Stimulated activated CD4-positive, alpha-beta T cell treated with anti-CD3 and anti-CD28 coated beads, Interleukin-4, amount 100 ng/mL, for 48 hours (primary cell): ENCODE measurements at places on chromosomes 12 and 14.

- DNase-seq: no peak
These were observed 72.0 kb upstream of the PSMA6 start for GRCh38 chr14:35220027-35220676.

DNA sequence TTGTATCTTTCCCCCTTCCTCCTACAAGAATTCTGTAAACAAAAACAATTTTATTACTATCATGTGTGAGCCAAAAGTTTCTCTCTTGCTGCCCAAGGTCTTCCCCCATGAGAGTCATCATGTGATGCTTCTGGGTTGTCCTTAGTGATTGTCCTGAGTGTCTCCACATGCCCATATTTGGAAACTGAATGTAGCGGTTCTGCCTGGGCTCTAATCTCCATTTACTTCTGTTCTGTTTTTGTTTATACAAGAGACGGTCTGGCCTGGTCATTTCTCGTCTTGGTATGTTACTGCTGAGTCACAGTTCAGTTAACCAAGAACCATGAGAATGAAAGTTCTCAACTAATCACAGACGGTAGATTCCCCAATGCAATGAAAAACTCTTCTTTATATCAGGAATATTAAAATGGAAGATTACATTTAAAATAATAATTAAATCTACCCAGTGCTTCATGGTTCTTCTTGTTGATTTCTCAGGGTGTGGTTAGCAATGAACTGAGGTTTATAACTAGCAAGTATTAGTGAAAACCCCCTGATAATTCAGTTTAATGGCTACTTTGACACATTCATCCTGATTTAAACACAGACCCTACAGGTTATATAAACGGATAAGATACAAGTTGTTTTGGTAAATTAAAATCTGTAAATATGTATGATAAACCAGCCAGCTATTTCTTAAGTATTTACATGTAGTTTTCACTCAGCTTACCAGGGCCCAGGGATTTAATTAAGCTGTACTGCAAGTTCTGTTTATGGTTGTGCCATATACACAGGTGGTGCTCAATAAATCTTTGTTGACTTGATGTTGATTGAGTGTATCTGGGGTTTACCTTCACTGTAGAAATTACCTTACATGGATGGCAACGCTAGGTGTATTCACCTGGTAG lies 81.1 kb downstream of the PELI2 start:
- no peak for DNase-seq

GRCh38 chr12:57765003-57765697 lies 1.7 kb downstream of the CYP27B1 start:
- DNase-seq: peak; percentile 54

DNA sequence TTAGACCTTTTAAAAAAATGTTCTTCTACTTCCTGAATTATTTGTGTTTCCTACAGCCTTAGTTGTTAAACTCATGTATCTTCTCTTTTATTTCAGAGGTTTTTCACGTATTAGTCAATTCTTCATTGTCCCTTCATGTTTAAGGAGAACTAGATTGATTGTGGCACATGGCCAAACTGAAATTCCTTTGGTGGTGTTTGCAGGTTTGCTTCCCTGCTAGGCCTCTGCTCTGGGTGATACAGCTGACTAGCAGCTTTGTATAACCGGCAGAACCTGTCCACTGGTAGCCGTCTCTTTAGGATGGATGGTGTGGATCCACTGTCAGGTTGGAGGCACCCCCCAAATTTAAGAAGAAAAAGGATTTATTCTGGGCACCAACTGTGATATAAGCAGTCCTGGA lies 262.1 kb downstream of the FBXL14 start:
- no peak for DNase-seq

DNA sequence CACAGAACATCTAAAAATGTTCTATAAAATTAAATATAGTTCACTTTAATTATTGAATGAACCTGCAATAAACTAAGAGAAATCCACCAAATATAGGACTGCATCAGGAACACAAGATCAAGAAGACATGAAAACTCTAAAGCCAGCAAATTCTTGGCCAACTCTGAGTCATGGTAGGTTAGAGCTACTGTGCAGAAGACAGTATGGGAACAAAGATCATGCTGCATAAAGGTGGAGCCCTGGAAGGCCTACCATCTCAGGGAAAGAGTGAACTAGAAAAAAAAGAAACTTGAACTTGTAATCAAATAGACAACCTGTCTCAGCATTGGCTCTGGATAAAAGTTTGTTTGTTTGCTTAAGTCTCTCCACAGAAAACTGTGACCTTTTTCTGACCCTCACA lies 66.9 kb upstream of the CNOT2 start:
- no peak for DNase-seq

DNA sequence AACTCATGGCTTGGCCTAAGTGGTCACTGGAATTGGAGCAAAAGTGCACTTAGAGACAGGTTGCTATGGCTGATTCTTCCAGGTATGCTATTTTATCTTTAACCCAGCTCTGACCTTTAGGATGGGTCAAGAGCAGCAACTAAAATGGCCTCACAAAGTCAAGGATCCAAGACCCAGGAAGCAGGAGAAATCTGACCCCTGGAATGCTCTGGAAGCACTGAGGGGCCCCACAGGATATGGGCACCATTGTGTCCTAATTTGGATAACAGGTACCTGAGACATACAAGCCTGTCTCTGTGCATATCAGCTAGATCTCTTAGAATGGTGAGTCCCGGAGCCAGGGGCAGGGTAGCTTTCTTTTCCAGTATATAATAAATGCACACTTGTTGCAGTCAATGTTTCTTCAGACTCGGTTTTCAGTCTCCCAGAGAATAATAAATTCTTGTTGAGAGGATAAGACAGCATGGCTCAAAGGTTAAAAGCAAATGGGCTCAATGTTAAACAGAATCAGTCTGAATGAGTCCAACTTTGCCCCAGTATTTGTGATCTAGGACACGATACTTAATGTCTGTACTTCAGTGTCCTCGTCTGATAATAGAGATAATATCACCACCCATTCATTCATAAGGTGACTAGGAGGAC lies 29.3 kb upstream of the TMCC3 start:
- no peak for DNase-seq

DNA sequence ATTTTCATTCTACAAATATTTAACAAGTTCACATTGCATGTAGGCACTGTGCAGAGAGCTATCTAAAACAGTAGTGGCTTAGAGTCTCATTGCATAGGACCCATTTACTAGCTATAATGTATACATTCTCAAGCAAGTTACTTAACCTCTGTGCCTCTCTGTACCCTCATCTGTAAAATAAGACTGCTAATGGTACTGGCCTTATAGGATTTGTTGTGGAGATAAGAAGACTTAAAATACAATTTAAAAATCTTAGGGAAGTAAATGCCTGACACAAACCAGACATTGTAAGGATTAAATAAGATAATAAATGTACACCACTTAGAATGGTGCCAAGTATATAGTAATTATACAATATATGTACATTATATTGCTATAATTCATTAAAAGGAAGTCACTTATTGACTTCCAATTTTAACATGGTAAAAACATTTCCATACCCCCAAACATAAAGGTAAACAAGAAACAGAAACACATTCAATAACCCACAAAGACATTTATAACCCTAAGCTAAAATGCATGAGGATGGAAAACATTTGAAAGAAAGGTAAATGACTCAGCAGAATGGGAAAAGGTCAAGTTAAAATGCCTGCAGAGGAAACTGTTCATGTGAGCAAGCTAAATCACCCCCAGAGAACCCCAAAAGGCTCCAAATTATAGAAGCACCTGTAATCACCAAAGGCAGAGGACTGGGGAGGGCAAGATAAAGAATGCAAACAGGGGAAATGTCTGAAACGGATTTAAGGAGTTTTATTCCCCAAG lies 30.8 kb downstream of the RPS6KA5 start:
- no peak for DNase-seq

- no peak for DNase-seq
These were observed 53.4 kb downstream of the PRMT8 start for GRCh38 chr12:3544296-3544965.

DNA sequence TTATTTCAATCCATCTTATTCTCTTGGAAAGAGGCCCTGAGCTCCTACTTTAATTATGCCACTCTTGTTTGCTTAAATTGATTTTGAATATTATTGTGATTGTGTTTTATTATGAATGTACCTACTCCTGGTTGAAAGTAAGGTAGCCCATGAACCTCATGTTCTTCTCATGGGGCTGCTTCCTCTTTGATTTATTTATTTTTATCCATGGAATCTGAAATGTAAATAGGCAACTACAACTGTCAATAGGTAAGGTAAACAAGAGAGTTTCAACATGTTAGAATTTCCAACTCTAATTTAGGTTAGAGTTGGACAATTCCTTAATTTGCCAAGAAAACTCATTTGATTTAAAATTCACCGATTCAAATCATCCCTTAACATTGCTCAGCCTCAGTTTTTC lies 16.2 kb downstream of the TPH2 start:
- DNase-seq: no peak

GRCh38 chr12:3223601-3224529 lies 146.7 kb downstream of the TSPAN9 start:
- DNase-seq: no peak

- no peak for DNase-seq
These were observed 18.0 kb upstream of the CTDSP2 start for GRCh38 chr12:57864442-57865083.

DNA sequence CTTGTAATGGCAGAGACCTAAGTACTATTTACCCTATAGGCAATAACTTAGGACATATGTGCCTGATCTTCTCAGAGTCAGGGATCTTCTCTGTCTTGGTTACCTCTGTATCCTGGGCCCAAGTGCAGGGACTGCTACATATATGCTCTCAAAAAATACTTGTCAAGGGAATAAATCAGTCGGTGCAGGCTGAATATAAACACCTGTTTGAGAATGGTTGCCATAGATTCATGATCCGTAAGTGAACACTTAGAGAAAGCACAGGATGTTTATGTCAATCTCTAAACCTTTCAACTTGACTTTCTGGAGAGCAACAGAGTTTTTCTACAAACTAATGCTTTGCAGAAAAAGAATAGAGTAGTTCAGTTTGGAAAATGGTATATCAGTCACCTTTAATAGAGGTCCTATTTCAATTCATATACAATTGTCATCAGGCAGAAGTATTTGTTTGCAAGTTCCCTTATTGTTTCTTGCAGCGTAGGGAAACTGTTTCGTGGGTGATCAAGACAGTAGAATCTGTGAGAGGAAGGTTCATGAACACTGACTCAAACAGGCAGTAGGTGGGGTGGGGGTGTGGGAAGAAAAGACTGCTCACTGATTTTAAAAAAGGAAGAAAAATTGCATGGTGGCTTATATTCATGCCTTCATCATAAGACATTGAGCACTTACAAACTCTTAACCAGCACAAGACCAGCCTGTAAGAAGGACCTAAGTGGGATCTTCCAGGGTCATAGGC lies 6.0 kb upstream of the UBE2N start:
- no peak for DNase-seq

DNA sequence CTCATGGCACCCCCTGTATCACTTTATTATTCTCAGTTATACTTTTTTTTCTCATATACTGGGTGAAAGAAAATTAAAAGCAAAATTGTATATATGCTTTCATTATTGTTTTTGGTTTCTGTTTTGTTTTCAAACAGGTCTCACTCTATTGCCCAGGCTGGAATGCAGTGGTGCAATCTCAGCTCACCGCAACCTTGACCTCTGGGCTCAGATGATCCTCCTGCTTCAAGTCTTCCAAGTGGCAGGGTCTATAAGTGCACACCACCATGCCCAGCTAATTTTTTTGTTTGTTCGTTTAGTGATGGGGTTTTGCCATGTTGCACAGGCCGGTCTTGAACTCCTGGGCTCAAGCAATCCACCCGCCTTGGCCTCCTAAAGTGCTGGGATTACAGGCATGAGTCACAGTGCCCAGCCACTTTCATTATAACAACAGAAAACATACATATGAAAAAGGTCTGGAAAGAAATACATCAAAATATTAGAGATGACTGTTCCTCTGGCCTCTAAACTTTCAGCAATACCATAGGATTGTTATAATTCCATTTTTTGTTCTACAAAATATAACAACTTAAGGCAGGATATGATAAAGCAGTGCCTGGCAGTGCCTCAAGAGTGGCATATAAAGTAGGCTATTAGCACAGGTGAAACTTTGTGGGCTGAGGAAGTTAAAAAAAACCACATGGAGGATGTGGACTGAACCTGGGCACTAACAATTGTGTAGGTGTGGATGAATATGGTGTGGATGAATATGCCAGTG lies 5.8 kb upstream of the NTN4 start:
- no peak for DNase-seq

DNA sequence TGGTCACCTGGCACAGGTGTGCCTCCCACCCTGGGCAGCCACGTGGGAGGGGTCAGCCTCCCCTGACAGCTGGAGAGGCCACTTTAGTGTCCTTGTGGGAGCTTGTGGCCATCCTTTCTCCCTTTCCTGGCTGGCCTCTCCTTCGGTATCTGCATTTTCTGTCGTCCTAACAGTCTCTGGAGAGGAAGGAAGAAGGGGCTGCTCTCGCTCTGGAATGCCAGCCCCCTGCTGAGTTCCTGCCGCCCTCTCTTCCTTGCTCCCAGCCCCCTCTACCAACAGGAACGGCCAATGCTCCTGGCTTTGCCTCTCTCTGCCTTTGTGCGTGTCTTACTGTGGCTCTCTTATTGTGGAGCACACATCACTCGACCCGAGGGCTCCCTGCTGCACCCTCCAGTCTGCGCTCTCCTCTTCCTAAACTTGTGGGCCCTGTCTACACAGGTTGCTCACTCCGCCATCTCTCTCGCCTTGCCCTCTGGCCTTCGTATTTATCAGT lies 70.8 kb downstream of the FBXL14 start:
- no peak for DNase-seq

- no peak for DNase-seq
These were observed 159.9 kb downstream of the EGLN3 start for GRCh38 chr14:33790996-33791395.

- DNase-seq: no peak
These were observed 7.9 kb upstream of the NYNRIN start for GRCh38 chr14:24390701-24391468.

- no peak for DNase-seq
These were observed 21.7 kb downstream of the DCAF5 start for GRCh38 chr14:69131176-69131575.

DNA sequence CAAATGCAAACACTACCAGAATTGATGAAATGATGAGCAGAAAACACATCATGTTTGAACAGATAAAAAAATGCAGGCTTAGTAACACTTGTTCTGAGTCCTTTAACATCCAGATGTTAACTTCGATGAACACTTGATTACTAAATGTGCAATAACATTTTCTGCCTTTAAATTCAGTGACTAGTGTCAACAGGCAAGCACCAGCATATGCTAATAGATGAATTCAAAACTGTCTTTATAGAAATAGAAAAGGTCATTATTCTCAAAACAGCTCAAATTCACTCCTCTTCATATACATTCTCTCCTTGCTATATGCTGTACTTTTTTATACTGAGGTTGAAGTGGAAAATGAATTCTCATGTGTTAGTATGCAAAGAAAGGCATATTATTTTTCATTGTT lies at the start of gene TAS2R19:
Gene TAS2R19 (minus strand): TSS at position 101 of the 400 bp plus-strand sequence. CDS start 49 bp downstream, at position 52.
- DNase-seq: no peak

DNA sequence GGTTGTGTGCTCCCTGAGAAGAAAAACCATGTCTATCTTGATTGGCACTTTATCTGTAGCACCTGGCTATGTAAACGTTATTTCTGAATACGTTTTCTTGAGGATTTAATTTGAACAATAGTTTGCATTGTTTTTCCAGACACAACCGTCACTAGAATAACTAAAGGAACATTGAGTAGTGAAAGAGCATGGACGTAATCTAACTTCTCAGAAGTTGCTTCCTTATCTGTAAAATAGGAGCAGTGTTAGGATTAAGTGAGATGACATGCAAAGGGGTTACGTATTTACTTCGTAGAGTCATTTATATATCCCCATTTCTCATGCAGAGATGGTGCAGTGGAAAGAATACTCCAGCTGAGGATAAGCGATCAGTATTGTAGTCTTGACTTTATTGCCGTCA lies 8.1 kb downstream of the AEBP2 start:
- no peak for DNase-seq

GRCh38 chr14:68786491-68787091 lies 6.3 kb downstream of the ZFP36L1 start:
- no peak for DNase-seq
